Activated CD4-positive, CD25-positive, alpha-beta regulatory T cell treated with anti-CD3 and anti-CD28 coated beads, Interleukin-2, amount 50 U/mL, for 72 hours (primary cell): ENCODE measurements at places on chromosomes 12 and 14.
A peak's percentile ranks its signal among the peaks of the same experiment; 100 is the strongest.

DNA sequence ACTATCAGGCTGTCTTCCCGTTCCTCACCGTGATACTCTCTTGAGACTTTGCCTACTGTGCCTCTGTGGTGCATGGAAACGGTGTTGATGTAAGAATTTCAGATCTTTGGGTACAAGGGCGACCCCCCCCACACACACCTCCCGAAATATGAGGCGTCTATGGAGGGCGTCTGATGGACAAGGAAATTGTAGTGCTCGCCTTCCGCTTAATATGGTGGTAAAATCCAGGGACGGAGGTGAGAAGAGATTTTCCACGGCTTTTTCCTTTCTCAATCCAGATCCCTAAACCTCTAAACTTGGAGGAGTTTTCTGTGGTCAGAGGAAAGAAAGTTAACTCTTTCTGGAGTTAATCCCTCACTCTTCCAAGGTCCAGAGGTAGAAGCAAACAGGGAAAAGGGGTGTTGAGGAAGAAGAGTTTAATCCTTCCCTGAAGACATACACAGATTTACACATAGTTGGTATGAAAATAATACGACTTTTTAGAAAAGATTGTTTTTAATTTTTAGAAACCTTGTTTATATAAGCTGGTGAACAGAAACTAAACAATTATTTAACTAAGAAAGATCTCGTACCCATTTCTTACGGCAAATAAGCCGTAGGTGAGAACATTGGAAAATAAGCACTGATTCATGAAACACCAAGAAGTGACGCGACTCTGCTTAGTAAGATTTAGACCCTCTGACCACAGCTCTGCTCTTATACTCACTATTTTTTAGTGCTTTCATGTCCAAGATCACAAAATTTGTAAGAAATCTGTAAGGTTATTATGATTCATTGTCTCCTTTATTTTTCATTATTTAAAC is 23.1 kb upstream of the RNASE12 start:
- no peak for DNase-seq

DNA sequence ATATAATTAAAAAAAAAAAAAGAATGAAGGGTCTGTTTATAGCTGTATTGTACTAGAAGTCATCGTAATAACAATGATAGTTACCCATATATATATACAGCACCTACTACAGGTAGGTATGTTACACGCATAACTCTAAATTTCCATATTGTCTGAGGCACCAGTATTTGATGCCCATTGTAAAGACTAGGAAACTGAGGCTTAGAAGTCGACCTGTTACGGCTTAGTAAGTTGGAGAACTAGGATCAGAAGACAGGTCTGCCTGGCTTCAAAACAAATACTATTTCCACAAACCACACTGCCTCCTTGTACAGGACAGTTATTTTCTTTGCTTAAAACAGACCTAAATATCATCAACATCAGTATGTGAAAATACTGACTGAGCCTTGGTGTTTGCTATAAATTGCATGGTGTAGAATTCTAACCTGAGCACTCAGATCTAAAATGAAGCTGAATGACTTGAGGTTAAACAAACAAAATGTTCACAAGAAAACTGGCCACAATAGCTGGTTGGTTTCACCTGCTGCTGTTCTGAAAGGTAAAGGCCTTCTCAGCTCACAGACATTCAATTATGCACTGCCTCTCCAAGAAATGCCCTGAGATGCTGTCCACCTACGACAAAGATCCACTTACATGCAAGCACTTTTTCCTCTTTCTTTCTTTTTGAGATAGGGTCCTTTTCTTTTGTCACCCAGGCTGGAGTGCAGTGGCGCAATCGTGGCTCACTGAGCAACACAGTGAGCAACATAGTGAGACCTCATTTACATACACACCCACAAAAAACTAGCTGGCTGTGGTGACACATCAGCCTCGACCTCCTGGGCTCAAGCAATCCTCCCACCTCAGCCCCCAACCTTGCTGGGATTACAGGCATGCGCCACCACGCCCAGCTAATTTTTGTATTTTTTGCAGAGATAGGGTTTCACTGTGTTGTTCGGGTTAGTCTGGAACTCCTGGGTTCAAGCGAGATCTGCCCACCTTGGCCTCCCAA is 35.7 kb downstream of the SSH1 start:
- DNase-seq = no peak

DNA sequence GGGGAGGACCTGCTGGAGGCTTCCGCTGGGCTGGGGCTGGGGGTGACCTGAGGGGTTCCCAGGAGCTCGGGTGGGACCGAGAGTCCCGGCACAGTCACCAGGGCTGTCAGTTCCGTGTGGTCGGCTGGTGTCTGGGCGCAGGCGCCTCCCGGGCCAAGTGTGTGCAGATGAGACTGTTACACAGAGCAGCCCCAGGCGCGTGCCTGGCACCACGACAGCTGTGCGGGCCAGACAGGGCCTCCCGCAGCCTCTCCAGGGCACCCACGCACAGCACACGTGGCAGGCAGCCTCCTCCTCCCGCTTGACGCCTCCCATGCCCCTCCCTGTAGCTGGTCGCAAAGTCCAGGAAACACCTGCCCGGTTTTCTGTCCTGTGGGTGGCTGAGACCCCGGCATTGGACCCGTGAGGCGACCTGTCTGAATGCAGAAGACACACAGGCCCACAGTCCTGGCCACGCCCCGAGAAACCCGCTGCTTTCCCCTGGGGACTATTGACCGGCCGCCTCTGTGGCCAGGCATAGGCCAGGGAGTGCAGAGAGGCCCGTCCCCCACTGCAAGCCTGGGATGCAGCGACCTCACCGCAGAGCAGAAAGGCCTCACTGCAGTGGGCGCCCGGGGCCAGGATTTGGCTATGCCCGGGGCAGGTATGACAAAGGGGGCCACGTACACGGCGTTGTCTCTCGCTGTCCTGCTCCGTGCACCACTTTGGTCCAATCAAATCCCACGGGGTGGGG is 12.1 kb upstream of the GALNT9 start:
- DNase-seq = no peak

DNA sequence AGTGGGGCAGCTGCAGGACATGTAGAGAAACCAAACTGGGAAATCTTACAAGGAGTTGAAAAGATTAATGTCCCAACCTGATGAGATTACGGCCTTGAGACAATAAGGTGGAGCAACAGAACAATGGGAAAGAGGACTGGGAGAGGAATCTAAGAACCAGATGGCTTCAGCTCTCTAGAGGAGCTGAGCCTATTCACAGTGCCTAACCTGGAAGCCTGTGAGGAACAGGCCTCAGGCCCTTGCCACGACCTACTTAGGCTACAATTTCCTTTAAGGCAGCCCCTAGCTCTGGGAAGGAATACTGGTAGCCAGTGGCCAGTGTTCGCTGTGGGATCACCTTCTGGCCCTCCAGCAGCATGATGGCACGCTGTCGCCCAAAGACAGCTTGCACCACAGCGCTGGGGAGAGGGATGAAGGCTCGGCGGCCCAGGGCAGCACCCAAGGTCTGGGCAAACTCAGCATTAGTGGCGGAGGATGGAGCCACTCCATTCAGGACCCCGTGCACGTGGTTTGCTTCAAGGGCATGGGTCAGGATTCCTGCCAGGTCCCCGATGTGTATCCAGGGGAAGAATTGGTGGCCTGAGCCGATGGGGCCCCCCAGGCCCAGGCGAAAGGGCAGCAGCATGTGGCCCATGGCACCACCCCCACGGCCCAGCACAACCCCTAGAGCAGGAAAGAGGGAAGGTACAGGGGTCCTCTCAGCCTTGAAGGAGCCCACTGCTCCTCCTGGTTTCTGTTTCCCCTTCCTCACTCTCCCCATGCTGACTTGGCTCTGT is 2.6 kb downstream of the SDR39U1 start:
- no peak for DNase-seq

GRCh38 chr14:70822530-70823185 is 13.3 kb upstream of the MAP3K9 start:
- DNase-seq = no peak

- DNase-seq = no peak
Measured at GRCh38 chr12:62720661-62721330, 214.2 kb downstream of the PPM1H start.

DNA sequence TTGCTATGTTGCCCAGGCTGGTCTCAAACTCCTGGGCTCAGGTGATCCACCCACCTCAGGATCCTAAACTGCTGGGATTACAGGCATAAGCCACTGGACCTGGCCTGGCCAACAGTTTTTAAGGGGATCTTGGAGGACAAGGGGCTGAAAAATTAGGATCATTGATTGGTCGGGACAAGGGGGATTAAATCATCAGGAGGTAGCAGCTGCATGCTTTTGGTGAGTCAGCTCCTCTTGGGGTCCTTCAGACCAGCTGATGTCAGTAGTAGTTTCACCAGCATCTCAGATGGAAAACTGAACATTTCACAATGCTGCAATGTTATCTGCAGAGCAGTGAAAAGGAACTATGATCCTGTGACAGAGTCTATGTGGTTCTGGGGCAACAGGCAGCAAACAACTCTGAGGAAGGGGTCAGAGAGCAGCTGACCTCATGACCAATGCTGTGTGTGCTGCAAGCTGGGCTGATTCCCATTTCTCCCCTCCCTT is 6.3 kb downstream of the LRRC74A start:
- no peak for DNase-seq

DNA sequence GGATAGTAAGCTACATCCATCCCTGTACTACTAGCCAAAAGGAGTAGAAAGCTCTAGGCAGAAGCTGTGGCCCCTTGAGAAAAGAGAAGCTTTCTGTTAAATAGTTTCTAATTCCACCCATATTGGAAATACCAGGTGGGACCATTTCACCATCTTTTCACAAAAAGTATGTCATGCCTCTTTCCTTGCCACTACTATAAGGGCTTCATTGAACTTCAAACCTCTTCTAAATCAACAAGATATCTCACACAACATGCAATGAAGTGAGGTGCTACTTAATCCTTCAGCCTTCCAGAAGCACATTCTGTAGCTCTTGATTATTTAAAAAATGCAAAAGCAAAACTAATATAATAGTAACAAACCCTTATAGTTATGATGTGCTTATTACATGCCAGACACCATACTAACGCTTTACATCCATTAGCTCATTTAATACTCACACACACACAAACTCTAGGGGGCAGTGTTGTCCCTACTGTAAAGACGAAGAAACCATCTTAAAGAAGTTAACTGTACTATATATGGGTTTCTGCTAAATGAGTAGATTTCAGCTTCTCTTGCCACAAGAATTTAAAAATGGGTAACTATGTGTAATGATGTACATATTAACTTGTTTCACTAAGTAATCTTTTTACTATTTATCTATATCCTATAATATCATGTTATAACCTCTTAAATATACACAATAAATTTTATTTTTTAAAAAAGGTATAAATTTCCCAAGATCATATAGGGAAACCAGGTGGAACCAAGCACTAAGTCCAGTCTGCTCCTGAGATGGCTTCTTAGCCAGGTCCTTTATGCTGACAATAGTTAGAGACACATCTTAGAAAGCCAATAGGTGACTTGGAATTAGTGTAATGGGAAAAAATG is 124.4 kb downstream of the RPS29 start:
- peak; percentile 33 for DNase-seq

DNA sequence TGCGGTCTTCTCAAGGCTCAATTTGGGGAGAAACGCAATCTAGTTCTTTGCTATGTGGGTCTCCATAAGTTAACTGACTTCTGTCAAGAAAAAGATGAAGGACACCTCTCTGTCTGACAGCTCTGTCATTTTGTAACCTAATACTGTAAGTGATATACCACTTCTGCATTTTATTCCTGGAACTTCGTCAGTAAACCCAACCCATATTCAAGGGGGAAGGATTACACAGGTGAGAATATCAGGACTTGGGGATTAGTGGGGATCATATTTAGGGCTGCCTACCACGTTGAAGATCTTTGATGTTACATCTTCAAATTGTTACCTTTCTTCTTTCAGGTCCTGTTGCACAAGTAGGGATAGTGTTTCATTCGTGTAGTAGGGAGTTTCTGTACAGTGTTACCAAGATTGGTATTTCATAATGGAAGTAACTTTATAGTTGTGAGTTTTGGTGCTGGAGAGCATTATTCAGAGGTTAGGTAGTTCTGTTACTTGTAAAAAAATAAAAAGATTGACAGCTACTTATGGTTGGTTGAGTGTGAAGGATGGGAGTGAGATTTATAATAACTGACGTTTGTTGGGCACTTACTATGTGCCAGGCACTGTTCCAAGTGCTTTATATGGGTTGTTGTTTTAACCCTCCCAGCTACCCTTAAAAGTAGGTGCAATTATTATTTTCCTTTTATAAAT is 1.6 kb downstream of the TMEM260 start:
- no peak for DNase-seq

DNA sequence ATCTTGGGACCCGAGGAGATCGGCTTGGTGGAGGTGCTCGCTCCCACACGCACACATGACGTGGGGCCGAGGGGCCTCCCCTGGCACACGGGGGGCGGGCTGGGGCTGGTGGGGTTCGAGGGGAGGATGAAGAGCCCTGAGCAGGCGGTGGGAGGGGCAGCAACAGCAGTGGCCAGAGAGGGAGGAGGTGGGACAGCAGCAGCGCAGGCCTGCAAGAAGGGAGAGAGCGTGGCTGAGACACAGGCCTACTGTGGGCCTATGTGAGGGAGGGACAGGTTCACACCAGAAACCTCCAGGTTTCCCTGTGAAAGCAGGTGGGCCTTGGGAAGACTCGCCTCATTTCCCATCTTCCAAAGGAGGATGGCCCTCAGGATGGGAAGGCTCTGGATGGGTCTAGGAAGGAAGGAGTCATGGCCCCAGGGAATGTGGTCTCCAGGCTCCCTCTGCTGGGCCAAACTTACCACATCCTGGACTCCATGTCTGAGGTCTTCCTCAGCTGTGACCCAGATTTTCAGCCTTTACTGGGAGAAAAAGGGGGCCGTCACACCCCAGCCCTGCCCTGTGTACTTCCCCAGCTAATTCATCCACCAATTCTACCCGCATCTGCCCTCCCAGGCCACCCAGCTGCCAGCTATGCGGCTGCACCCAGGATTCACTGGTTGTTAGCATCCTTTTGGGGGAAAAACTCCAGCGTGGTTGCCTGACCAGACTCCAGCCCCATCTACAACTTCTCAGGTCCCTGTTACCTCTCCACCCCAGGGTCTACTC is 2.8 kb downstream of the PIANP start:
- DNase-seq = no peak

DNA sequence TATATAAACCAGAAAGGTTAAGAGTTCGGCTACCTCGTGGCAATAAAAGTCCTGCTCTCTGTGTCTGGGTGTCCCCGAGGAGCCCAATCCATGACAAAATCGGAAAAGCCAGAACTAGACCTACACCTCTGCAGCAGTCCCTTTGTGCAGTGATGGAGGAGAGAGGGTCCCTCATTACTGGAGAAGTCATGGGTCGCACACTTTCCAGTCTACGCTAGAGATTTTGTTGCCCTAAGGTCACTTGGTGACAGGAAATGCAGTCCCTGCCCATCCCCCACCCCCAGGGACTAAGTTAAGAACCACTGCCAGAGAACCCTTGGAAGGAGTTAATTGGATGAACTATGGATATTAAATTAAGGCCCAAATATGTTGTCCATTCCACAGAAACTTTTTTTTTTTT is 104.4 kb upstream of the ATF7IP start:
- DNase-seq = no peak

DNA sequence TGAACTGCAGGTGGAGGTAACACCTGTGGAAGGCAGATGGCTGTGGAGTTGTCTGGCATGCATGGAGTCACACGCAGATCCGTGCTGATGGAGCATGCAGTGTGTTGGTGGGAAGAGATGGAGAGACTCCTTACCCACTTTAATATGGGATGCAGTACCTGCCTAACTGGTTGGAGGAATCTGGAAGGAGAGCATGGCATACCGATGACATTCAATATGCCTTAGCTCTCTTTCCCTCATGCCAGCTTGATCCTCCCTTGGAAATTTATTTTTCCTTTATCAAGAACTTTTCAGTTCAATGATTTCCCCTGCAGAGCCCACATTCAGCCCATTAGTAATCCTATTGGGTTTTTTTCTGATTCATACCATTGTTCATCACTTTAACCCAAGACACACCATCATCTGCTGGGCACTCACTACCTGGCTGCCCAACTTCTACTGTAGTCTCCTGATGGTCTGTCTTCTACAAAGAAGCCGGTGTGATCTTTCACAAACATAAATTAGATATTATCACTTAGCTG is 25.9 kb upstream of the NR2C1 start:
- DNase-seq = no peak
